ENCODE measurements at places on chromosomes 16 and 17.

GRCh38 chr16:83046664-83047063, 419.9 kb downstream of the CDH13 start:
- DNase-seq = no peak

DNA sequence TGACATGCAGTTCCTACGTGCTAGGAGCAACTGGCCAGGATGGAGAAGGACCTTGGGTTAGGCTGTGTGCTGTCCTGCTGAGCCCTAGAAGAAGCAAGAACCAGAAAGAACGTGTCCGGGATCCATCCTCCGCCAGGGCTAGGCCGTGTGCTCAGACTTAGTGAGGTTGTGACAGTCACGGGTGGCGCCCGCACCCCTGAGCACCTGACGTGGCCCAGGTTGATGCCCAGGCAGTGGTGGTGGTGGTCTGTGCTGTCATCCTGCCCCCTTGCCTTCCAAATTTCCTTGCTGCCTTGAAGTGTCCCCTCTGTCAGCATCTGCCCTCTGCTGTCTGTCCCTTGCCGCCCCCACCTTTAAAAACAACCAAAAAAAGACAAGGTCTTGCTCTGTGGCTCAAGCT, 4.2 kb upstream of the GSE1 start:
- no peak for DNase-seq

- no peak for DNase-seq
Observed at GRCh38 chr17:75428543-75429469, 23.3 kb upstream of the GRB2 start.

- DNase-seq = no peak
Observed at GRCh38 chr16:76193906-76194615, 83.1 kb upstream of the CNTNAP4 start.

- peak; percentile 27 for DNase-seq
Observed at GRCh38 chr17:40093580-40094201, 6.7 kb downstream of the NR1D1 start.

DNA sequence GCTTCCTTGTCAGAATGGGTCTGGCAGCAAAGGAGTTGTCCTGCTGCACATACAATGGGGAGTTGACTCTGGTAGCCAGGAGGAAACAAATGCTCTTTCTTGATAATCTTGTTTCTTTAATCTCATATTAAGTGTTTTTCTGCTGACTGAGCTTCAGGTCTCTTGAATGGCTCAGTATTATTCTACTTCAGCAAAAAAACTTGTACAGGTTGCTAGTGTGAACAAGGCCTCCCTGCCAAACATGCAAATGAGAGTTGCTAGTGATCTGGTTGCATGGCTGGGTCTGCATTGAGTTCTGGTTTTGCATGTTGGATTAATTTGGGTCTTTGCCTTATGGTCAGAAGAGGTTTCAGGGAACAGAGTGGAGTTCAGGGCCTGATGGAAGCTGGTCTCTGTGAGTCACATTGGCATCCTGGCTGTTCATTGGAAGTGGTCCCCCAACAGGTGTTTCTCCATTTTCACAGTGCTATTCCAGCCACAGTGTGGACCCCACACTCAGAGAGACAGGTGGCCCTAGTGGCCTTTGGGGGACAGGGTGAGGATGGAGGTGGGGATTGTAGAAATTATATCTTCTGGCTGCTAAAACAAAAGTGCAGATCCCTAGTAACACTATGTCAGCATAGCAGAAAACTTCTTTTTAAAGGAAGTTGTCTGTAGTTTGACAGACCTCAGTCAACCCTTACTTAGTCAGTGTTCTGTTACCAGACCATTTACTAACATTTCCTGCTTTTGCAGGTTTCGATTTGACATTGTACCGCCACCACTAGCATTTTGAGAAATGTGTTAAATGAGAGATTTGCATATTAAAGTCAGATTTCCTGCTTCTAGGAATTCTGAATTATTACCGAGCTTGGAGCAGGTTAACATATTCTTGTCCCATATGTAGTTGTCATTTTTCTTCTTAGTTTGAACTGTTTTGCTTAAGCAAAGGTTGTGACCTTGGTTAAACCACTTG, 47.1 kb downstream of the EPN2 start:
- no peak for DNase-seq

- DNase-seq = no peak
Observed at GRCh38 chr17:11142231-11142630, 98.8 kb upstream of the SHISA6 start.

DNA sequence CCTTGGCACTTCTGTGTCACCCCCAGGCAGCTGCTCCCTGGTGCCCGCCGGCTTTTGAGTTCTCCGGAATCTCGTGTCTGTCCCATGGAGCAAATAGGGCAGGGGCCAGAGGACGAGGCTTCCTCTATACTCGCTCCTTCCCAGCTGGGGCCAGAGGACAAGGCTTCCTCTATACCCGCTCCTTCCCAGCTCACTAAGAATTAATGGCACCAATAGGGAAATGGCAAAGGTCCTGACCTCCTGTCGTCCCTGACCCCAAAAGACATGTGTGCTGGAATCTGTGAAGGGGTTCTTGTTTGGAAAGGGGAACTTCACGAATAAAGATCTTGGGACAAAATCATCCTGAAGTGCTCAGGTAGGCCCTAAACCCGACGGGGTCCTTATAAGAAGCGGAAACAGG, 7.6 kb downstream of the SGSH start:
- no peak for DNase-seq

DNA sequence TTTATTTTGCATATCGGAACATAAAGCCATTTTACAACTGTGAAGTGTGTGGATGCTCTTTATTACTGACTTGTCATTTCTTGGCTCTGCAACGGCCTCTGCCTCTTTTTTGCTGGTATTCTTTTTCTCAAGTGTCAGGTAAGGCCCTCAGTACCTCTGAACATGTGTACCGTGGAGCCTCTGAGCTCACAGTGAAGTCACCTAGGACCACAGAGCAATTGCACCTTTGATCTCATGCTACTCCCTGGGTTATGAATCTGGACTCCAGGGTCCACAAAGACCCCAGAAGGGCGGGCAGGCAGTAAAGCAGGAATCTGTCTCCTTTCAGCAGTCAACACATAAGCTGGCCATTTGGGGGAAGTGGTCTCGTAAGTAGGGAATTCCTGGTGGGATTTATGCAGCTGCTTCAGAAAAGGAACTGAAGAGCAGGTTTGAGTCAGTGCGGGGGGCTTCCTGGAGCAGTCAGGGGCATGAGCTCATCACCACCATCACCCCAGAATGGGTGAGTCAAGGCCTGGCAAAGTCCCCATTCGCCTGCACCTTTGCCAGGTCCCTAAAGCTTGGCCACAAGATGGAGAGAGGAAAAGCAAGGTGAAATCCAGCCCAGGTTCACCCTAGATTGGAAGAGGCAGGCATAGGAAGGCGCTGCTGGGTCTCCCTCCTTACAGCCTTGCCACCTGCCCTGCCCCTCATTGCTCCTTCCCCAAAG, 33.0 kb downstream of the TBX4 start:
- no peak for DNase-seq

GRCh38 chr16:67226295-67226803, 581 bp upstream of the TMEM208 start:
- DNase-seq = no peak

DNA sequence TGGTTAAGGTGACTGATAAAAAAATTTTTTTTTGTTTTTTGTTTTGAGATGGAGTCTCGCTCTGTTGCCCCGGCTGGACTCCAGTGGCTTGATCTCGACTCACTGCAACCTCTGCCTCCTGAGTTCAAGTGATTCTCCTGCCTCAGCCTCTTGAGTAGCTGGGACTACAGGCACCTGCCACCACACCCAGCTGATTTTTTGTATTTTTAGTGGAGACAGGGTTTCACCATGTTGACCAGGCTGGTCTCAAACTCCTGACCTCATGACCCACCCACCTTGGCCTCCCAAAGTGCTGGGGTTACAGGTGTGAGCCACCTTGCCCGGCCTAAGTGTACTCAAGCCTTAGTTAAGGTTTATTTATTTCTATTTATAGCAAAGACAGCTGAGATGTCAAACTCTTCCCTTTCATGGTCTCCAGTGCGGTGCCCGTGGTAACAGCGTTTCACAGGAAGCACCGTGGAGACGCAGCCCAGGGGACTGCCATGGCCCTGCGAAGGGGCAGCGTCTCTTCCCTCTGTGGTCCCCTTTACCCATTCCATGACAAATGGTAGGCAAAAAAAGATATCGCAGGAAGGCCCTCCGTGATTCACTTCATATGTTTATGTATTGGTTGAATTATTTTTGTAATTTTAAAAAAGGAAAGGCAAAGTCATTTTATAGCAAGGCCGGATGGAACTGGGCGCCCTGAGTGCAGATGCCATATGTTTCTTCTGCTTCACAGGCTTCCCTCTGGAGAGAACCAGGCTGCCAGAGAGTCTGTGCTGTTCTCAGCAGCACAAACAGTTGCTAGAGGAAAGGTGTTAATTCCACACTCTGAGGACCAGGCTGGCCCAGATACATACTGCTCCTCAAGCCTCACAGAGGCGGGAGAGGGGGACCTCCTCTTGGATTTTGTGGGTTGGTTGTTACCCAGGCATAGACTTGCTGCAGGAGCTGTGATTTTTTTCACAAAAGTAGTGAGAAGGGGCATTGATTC, 29.2 kb downstream of the DDX19A start:
- DNase-seq = no peak

GRCh38 chr17:67659028-67659427, 58.7 kb upstream of the NOL11 start:
- DNase-seq = no peak

DNA sequence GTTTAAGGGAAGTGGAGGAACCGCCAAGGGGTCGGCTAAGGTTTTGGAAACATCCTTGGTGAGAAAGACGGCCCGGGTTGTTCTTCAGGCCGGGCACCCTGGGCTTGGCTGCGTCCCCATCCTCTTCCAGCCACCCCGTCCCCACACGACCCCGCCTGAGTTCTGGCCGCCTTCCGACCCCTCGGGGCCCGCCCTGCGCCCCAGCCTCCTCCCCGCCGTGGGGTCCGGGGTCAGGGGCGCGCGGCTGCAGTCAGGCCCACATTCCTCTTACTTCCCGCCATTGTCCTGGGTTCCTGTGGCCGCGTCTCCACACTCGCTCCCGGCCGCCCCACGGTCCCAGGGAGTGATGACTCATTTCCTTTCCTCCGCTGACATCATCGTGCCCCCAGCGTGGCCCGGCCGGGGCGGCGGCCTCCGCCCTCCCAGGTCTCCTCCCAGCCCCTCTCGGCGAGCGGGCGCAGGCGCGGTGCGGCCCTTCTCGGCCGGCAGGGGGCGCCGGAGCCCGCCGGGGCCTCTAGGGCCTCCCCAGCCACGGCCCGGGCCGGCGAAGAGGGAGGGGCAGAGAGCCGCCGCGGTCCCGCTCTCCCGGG, 59.6 kb downstream of the WSB1 start:
- peak; percentile 99 for DNase-seq

GRCh38 chr16:10368969-10369551, 16.8 kb upstream of the ATF7IP2 start:
- no peak for DNase-seq

DNA sequence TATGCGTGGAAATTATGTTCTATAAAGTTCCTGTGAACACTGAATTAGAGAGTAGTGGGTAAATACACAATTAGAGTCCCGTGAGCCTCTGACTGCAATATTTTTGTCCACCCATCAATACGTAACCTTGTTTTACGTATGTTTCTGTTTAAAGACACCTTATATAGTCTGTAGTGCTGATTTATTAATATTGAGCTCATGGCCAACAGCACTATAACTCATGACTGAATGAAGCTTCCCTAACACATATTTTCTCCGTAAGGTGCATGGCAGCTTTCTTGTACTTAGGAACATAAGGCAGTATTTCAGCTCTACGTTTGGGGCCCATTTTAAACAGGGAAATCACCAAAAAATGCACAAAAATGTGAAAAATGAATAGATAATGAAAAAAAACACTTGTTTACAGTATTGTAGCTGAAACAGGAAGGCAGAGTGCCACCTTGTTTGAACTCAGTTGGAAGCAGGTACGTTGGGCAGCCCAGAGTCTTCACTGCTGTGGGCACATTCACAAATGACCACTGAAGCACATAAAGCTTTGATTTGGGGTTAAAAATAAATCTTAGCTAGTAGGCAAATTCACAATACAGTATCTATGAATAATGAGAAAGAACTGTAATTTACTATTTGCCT, 108.5 kb downstream of the CNTNAP4 start:
- no peak for DNase-seq

GRCh38 chr16:84730406-84731106, 30.8 kb downstream of the USP10 start:
- DNase-seq = peak; percentile 89

DNA sequence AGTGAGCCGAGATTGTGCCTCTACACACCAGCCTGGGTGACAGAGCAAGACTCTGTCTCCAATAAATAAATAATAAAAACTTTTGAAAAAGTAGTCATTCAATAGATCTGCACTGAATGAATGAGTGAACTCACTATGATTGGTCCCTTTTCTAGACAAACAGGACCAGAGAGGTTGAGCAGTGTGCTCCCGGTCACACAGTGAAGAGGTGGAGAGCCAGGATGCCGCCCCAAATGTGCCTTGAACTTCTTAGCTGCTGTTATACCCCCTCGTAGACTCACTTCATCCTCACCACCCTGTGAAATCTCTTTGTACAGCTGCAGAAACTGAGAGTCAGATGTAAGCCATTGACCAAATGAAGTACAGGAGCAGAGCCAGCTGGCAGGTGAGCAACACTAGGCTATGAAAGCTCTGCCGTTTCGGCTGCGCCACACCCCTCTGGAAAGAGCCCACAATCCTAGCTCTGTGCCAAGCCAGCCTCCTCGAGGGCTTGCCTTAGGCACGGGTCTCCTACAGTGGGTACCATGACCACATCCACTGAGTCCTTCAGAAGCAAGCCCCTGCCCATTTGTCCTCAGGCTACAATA, 7.8 kb upstream of the KIAA0513 start:
- DNase-seq = peak; percentile 39

DNA sequence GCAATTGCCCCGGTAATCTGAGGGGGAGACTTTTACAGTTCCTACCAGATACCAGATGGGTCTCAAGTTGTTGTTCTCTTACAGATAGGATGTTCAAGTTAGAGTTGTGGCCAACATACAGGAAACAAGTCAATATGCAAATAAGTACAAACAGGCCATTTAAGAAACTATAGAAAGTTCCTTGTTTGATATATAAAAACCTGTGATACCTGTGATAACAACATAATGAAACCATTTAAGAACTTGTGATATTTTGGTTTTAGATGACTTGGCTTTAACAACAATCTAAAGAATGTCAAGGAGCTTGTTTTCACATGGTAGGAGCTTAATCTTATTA, 16.8 kb downstream of the CDR2 start:
- no peak for DNase-seq

GRCh38 chr17:39115135-39115534, 36.3 kb downstream of the PLXDC1 start:
- DNase-seq = peak; percentile 79
